ENCODE measurements at places on chromosomes 1 and 21. TPM values are rescaled to one million over a fixed set of nuclear protein-coding genes. Genes with fewer than 3 reads are reported as not detected.

- no peak for DNase-seq
These were observed 44.1 kb downstream of the RCSD1 start for GRCh38 chr1:167674156-167674555.

DNA sequence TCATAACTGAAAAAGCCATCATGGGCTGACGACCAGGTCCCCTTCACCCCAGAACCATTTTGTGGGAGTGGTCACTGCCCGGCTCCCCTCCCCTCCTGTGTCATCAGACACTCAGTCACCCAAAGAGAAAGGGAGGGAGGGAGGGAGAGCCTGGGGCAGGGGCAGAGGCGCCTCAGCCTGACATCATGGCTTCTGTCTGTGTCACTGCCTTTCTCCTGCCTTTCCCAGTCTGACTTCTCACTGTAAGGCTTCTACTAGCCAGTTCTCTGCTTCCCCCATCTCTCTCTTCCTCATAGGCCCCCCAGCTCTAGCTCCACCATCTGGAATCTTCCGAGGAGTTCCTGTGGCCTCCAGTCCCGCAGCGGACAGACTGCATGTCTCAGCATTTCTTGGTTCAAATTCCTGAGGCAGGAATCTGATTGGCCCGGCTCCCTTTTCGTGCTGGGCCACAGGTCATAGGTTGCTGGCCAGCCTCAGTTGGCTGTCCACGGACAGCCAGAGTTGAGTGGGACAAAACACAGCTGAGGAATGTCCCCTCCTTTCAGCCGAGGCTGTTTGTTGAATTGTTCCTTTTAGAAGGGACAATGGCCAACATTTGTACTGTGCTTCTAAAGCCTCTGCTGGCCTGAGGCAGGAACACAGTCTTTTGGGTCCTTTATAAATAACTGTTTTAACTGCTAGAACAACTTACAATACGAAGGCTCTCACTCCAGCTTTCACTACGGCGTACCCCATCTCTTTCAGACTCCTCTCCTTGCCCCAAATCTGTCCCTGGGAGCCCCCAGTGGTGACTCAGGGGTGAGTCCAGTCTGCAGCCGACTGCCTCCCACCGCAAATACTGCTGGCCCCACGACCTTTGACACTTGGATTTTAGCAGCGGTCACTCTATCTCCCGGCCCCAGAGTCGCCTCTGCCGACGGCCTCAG lies 18.7 kb upstream of the KANK4 start:
- peak; percentile 79 for DNase-seq

DNA sequence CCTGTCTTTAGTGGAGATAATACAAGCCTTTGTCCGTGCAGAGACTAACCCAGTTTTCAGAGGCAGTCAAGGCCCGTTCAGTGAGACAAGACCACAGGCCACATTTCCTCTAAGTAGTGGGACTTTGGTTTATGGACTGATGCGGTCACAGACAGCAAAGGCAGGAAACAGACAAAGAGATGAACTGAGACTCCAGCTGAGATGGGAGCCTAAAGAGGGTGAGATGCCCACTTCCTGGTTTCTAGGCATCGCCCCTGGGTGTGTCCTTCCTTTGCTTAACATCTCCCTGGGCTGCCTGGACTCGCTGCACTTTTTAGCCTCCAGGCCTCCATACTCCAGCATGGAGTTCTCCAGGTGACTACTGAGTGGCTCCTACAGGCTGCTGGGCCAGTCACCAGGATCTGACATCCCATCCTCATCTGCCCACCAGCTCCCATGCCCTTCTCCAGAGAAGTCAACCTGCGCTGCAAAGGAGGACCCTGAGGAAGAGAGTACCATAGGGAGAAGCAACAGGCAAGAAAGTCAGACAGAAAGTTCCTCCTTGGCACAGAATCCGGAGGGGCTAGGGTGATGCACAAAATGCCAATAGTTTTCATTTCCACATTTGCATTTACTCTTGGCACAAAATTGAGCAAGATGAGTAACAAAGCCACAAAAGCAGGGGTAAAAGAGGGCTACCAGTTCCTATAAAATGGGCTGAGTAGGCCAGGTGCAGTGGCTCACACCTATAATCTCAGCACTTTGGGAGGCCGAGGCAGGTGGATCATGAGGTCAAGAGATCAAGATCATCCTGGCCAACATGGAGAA lies 15.1 kb downstream of the THEMIS2 start:
- DNase-seq, result no peak

GRCh38 chr1:55747408-55747841 lies 532.3 kb upstream of the USP24 start:
- DNase-seq, result no peak

DNA sequence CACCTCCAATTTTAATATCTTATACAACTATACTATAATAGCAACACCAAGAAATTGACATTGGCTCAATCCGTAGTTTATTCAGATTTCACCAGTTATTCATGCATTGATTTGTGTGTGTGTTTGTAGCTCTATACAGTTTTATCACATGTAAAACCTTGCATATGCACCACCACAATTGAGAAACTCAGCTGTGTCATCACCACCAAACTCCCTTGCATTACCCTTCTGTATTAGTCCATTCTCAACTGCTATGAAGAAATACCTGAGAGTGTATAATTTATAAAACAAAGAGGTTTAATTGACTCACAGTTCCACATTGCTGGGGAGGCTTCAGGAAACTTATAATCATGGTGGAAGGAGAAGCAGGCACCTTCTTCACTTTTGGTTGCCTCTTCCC lies 162.1 kb downstream of the PATJ start:
- DNase-seq, result no peak

- DNase-seq, result no peak
These were observed 44.8 kb upstream of the KIAA0040 start for GRCh38 chr1:175237389-175237788.

DNA sequence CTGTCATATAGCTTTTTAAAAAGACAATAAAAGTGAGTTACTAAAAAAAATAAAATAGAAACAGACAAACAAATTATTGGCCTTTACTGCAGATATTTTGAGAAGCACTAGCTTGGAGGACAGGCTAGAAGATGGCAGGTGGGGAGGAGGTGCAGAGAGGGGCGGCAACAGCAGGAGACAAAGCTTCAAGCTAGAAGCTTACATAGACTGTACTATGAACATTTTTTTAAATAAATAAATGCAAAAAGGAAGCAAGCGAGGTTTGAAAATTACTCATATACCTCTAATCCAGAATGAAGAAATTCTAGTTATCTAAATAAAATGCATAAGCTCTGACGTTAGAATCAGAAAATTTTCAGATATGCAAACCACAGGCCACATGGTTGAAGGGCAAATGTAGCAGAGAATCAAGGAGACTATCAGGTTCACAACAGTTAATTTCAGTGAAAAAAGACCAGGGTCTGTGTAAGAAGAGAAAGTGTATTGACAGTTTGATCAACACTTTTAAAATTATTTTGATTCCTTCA lies 54.9 kb downstream of the NRIP1 start:
- no peak for DNase-seq

DNA sequence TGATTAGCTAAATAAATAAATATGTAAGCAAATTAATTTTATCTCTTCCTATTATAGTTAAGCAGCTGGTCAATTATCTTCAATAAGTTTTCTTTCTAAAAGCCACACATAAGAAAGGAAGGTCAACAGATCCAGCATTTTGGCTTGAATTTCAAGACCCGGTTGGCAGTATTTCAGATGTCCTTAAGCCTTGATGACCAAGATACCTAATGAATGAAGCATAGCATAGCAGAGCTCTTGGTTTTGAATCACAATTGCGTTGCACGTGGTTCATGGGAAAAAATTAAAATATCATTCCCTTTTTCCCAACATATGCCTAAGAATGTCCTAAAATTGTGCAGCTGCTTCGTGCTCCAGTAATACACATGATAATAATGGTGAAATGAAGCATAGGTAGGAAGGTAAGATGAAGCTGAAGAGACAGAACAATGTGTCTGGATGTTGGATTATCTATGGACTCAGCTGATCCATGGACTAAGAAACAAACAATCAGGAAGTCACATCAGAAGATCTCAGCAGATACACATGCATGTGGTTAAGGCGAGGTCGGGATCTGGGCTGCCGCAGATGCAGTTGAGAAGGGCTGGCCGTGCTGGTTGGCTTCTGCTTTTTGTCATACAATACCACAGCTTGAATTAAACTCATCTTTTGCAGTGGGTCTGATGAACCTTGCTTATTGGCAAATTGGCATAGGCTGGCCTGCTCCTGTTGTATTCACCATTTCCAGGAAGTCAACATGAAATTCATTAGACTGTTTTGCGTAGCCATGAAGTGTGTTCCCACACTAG lies 284.9 kb upstream of the RUNX1 start:
- no peak for DNase-seq

DNA sequence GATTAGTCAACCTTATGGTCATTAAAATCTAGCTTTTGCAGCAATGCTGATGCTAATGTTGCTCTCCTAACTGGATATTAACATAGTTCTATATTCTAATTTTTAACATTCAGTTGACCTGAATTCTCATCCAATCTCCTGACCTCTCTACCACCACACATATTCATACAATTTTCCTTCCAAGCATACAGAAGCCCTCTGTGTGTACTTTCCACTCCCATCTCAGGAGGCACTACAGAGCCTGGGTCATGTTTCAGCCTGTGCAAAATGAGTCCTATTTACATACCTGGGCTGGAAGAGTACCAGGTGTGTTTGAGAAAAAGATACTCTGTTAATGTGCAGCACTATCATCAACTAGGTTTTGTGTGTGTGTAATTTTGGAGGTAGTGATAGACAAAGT lies 486.3 kb downstream of the NEGR1 start:
- no peak for DNase-seq

- no peak for DNase-seq
These were observed 55.3 kb downstream of the ETS2 start for GRCh38 chr21:38861056-38861455.

DNA sequence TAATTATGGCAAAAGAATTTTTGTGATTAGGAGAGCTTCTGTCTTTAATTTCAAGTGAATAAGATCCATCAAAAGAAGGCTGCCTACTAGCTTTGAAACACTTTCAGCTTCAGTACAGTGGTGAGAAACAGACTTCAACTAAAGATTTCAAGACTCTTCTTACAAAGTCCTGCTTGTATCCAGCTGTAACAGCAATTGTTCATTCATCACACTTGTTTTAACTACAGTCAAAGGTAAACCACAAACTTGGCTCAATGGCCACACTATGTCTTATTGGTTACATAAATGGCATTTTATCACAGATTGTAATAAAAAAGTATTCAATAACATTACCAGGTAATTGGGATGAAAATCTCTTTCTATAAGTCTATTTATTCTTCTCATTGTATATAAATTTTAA lies 59.2 kb downstream of the WARS2 start:
- DNase-seq, result no peak

- DNase-seq, result no peak
These were observed 67.4 kb upstream of the PODN start for GRCh38 chr1:52994656-52995055.

C8A gene
- not detected for polyA plus RNA-seq

C1orf185 gene
- not detected for polyA plus RNA-seq

MYOC gene
- 0.28 TPM for polyA plus RNA-seq

KCNA3 gene
- 0.15 TPM for polyA plus RNA-seq

INAVA gene
- polyA plus RNA-seq, result 36.5 TPM
